ENCODE measurements at places on chromosomes 11 and 22.

DNA sequence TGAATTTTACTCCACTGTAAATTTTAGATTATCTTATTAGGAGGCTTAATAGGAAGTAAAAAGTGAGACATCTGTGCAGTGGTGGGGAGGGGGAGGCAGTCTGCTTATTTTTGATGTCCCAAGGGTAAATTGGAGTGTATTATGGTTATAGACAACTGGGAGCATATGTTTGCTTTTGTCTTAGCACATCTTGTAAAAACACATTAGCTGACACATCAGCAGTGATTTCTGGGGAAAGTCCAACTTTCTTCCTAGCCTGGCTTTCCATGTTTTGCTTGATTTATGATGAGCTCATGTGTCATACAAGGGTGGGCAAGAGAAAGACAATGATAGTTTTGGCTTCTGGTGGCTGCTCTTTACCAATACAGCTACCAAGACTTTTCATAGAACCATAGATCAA, 4.0 kb downstream of the ANO3 start:
- DNase-seq = no peak

DNA sequence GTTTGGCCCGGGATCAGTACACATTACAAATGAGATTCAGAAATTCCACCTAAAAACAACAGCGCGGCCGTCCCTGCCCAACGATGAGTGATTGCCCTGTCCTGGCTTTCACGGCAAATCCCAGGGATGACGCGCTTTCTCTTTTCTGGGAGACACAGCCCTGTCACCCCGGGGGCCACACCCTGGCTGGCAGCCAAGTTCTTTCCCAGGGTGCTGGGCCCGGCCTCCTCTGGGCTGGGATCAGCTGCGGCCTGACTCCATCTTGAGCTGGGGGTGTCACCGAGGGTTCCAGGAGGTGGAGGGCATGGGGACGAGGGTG, 82.7 kb downstream of the FBLN1 start:
- DNase-seq = no peak

DNA sequence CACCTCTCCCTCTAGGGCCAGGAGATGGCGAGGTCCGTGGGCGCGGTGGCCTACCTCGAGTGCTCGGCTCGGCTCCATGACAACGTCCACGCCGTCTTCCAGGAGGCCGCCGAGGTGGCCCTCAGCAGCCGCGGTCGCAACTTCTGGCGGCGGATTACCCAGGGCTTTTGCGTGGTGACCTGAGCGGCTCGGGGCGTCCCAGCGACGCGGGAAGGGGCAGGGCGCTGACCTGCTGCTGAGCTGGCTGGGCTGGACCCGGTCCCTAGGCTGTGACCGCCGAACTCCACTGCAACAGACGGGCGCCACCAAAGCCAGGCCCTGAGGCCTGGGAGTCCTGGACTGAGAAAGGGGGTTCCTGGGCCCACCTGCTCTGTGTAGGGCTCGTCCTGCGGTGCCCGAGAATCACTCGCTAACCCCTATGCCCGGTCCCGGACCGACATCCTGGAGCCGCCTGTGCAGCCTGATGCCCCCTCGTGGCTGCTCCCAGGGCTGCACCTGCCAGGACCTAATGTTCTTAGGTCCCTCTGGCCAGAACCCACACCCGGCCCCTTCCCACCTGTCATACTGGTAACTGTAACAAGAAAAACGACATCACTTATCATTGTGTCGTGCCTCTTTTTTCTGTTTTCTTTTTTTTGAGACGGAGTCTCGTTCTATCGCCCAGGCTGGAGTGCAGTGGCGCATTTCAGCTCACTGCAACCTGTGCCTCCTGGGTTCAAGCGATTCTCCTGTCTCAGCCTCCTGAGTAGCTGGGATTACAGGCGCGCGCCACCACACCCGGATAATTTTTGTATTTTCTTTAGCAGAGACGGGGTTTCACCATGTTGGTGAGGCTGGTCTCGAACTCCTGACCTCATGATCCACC, 15.0 kb downstream of the RHOD start:
- DNase-seq = no peak

- DNase-seq = no peak
Observed at GRCh38 chr11:128146926-128147605, 440.3 kb downstream of the ETS1 start.

- no peak for DNase-seq
Observed at GRCh38 chr11:66969584-66970225, 5.4 kb upstream of the C11orf86 start.

DNA sequence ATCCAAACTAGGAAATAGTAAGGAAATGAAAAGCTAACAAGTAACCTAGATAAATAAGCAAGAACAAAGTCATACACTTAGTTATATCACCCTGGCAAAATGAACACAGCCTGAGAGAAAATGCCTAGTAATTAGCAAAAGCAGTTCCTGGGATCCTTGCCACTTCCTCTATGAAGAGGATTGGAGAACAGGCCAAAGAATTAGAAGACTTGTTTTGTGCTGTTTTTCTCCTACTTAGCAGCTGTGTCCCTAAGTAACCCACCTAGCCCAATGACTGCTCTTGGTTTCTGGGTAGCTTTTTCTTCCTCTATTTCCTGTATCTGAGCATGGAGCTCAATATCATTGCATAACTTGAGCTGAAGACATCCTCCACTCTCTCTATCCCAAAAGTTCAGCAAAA, 713.9 kb downstream of the ETS1 start:
- peak; percentile 8 for DNase-seq

DNA sequence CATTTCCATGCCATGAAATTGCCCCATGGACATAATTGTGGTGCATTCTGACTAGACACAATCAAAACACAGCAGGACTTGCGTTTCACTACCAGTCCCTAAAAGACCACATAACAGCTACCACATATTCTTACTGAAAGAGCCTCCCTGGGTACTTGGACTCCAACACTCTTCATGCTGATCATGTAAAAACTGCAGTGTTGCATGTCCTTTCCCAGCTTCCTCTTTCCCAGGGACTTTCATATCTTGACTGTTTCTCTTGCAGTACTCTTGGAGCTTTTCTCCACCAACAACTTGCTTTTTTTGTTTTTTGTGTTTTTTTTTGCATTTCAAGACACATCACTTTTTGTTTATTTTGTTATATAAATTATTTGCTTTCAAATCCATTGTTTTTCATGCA, 22.9 kb downstream of the MS4A6E start:
- peak; percentile 20 for DNase-seq

GRCh38 chr22:42763965-42764480, 43.4 kb upstream of the A4GALT start:
- no peak for DNase-seq

DNA sequence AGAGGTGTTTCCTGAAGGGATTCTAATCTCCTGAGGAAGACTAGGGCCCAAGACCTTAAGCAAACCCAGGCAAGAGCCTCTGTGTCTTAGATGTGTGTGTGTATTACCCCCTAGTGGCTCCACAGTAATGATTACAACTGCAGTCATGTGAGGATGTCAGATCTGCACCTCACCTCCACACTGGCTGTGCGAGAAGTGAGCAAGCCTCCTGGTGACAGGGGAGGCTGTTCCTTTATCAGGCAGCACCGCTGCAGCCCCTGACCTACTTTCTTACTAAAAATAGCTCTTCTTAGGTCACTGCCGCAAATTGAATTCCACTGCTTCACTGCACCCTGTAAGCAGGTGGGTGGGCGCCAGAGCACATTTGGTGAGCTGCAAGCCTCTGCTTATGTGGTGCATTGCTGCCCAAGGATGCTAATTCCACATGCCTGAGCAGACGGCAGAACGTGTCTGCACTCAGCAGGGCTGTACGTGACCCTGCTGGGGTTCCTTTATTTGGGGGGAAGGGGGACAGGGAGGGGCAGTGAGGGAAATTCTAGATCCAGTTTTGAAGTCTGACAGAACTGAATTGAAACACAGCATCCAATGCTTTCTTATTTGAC, 112.4 kb downstream of the KCNC1 start:
- peak; percentile 48 for DNase-seq

- DNase-seq = no peak
Observed at GRCh38 chr11:3971756-3972404, 116.4 kb downstream of the STIM1 start.

DNA sequence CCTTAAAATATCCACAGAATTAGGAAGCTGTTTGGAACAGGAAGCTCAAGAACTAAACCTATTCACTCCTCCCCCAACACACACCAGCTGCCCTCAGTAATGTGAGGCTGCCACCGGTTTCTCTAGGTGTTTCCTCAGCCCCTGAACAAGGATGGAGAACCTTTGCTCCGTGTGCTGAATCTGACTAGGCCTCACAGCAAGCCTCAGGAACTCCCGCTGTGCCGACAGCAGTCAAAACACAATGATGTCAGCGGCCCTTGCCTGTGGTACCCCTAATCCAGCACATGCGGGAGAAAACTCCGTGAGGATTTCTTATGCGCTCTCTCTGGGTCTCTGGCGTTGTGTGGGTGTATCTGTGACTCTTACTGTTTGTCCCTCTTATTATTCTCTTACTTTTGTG, 153.3 kb downstream of the EFCAB6 start:
- DNase-seq = no peak

- DNase-seq = no peak
Observed at GRCh38 chr22:17943533-17944249, 80.7 kb downstream of the MICAL3 start.

DNA sequence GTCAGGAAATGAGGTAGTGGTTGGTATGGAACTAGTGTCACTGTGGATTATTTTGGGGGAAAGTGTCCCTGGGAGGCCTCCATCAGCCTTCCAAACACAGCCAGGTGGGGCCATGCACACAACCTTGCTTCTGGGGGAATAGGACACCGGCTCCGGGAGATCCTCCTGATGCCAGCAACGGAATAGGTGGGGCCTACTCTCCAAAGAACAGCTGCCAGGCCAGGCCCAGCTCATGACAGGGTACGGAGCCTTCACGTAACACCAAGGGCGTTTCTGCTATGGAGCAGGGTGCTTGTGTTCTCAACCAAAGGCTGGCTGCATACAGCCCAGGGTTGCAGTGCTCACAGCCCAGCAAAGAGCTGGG, 30.6 kb upstream of the LINC01488 start:
- no peak for DNase-seq

DNA sequence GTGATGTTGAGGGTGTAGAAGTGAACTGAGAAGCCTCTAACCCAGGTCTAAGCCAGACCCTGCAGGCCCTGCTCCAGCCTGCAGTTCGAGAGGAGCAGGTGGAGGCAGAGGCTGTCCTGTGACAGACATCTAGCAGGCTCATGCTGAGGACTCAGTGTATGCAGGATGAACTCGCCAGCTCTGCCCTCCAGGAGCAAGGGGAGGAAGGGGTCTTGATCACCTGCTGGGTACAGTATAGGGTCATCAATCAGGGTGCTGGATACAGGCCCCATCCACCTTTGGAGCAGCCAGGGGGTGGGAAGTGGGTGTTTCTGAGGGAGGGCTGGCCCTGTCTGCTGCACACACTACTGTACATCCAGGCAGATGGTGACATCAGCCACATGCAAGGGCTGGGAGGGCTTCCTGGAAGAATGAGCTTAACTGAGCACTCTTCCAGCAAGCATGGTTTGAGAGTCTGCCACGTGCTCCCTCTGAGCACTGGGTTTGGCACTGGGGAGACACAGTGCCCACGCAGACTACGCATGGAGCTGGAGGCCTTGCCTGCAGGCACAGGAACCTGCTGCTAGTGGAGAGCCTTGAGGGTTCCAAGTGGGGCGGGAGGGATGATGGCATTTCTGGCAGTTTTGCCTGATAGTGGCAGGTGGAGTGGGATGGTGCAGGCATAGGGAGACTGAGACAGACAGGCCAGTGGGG, 9.2 kb downstream of the MAPK8IP1 start:
- DNase-seq = no peak

DNA sequence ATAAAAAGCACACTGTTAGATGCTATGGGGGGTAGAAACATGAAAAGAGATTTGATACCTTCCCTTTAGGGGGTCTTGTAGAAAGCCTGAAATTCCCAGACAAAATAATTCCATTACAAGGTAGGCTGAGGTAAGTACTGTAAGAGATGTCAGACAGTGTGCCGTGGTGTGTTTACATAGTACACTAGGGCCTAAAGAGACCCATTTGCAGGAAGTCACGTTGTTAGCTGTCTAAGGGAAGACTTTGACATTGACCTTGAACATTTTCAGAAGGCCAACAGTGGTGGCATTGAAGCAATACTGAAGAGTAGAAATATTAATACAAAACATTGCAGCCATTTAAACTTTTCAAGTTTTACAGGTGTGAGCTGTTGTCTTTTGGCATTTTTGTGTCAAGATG, 30.8 kb downstream of the EXT2 start:
- no peak for DNase-seq

DNA sequence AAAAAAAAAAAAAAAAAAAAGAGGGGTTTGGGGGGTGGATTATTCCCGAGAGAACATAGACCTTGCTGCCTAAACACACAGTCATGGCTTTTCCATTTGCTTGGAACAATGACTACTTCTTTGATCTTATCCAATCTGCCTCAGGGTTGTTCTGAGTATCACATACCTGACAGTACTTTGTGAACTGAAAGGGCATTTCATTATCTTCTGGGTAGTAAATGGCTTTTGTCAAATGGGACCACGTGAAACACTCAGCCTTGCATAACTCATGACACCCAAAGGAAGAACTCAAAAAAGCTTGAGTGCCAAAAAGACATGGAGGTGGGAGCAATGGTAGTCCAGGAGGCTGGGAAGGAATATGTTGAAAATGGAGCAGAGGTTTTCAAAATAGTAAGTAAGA, 123.2 kb upstream of the BID start:
- no peak for DNase-seq

GRCh38 chr11:117876341-117877119, at the start of gene FXYD6:
Gene FXYD6, minus strand, starts transcription at chr11:117876658. Its CDS starts 33,882 bp downstream, at chr11:117842776.
- DNase-seq = no peak

GRCh38 chr11:2974272-2974671, 17.9 kb downstream of the NAP1L4 start:
- DNase-seq = no peak

DNA sequence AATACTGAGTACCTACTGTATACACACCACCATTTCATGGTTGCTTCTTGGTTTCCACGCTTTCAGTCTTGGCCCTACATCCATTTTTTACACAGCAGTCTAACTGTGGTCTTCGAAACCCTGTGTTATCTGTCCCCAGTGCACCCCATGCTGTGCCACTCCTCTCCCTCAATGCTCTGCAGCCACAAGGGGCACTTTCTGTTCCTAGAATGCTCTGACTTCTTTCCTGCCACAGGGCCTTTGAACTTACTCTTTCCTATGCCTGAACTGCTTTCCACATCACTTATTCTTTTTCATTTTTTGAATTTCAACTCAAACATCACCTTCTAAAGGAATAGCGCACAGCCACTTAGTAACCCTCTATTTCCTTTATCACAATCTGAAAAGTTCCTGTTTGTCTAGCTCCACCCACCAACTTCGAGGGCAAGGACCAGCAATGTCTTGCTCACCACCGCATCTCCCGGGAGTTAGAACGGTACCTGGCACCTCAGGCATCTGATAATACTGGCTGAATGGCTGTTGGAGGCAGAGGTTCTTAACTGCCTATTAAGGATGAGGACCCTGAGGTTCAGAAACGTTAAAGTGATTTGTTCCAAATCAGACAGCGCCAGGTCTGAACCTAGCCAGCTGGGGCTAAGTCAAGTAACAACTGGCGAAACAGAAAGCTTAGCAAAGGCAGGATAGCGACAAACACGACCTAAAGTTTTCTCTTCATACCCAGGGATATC, 568 bp downstream of the ALG8 start:
- no peak for DNase-seq

GRCh38 chr11:27456795-27457329, 15.7 kb downstream of the LGR4 start:
- no peak for DNase-seq
